ENCODE measurements at places on chromosomes 16 and 17.

GRCh38 chr17:47813512-47814031, 8.0 kb downstream of the OSBPL7 start:
- DNase-seq, result no peak

GRCh38 chr16:19846436-19846835, 38.2 kb downstream of the GPRC5B start:
- no peak for DNase-seq

GRCh38 chr17:28573040-28573380, 1.7 kb upstream of the PIGS start:
- DNase-seq, result no peak

GRCh38 chr17:31541559-31541958, 150.1 kb downstream of the RAB11FIP4 start:
- DNase-seq, result no peak

- DNase-seq, result no peak
Measured at GRCh38 chr17:15340966-15341365, 431 bp downstream of the TEKT3 start.

DNA sequence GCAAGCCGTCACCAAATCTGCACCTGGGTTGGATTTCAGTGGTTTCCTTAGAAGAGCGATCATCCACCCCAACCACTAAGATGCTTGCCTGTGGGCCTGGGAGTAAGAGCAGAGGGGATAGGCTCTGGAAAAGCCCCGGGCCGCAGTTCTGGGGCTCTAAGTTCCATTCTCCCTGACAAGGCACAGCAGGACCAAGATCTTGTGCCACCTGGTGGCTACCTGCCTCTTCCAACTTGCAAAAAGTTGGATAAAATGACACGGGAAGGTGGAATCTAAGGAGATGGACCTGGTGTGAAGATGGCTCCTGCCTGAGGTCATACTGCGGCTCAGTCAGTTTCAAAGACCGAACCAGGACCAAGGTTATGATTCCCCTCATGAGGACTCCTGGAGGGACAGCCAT, 42.3 kb downstream of the ABCC12 start:
- no peak for DNase-seq

- no peak for DNase-seq
Measured at GRCh38 chr16:46555951-46556350, 65.2 kb downstream of the SHCBP1 start.

DNA sequence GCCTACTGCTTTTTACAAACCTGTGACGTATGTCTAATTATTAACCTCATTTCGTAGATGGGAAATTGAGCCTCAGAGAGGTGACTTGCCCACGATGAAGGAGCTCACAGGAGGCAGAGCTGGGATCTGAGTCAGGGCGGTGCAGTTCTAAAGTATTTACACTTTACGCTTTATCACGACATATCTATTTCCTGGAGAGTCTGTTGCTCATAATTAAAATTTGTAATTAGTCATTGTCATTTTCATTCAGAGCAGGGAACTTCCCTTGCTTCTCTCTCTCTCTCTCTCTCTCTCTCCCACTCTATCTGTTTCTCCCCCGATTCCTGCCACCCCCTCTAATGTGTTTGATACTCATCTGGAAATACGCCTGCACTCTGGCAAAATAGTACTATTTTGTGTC, 5.9 kb downstream of the SLC5A11 start:
- DNase-seq, result no peak

- DNase-seq, result no peak
Measured at GRCh38 chr17:60422162-60422665, at the start of gene CHCT1. TSS of gene CHCT1 (plus strand) at chr17:60422489. CDS start at chr17:60422593, 104 bp downstream.

DNA sequence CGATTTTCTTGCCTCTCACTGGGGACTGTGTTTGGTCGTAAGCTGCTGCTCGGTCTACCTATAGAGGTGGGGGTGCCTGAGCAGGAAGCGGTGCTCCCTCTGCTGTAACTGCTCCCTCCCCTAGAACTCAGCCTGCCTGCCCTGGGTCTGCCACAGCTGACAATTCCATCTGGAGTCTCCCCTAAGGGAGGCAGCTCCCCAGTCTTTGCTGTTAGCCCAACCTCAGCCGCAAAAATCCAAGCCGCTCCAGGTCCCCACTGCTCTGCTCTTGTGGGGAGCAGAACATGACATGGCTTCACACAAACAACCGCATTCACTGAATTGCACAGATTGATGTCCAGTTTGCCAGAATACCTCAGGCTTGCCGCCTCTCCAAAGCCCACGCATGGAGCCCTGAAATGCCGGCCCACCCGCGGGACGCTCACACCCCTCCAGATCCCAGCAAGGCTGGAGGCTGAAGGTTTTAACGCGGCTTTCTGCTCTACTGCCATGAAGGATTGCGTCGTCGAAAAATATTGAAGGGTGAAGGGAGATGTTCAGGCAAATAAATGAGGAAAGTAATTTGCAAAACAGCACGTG, 221.5 kb upstream of the FOXF1 start:
- DNase-seq, result no peak

DNA sequence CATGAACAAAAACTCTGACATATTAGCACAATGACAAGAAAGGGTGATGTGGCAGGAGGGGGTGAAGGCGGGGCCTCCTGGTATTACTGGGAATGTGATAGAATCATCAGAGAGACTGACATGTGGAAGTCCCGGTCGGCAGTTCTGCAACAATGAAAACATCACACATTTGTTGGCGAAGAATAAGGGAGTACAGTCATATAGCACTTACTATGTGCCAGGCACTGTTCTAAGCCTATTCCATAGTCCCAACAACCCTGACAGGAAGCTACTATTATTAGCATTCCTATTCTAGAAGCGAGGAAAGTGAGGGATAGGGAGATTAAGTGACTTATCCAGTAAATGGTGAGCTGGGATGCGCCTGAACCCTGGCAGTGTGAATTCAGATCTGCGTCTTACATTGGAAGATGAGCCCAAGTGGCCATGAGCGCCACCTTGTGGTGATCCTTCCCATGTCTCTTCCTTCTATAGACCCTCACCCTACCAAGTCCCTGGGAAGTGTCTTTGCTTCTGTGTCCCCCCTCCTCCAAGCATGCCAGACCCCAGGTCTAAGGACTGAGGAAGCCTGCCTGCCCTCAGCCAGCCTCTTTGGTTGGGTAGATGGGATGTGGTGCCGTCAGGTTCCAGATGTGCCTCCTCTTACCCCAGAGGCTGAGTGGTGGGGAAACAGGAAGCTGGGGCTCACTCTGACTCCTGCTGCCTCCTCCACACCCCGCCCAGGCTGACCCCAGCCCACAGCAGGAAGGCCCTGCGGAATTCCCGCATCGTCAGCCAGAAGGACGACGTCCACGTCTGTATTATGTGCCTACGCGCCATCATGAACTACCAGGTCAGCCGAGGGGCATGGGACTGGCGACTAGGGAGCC, 14.0 kb downstream of the FMNL1 start:
- DNase-seq, result peak; percentile 68

- no peak for DNase-seq
Measured at GRCh38 chr16:3063625-3064386, 1.6 kb upstream of the IL32 start.

GRCh38 chr16:23008041-23008440, 141.2 kb downstream of the USP31 start:
- DNase-seq, result no peak

- no peak for DNase-seq
Measured at GRCh38 chr17:7838090-7839075, 4.4 kb downstream of the KDM6B start.

- DNase-seq, result no peak
Measured at GRCh38 chr17:65417406-65418221, 143.8 kb downstream of the AXIN2 start.

GRCh38 chr16:1300664-1301476, 8.6 kb upstream of the UBE2I start:
- DNase-seq, result peak; percentile 55

- DNase-seq, result no peak
Measured at GRCh38 chr17:29049541-29050145, 6.7 kb downstream of the PIPOX start.

DNA sequence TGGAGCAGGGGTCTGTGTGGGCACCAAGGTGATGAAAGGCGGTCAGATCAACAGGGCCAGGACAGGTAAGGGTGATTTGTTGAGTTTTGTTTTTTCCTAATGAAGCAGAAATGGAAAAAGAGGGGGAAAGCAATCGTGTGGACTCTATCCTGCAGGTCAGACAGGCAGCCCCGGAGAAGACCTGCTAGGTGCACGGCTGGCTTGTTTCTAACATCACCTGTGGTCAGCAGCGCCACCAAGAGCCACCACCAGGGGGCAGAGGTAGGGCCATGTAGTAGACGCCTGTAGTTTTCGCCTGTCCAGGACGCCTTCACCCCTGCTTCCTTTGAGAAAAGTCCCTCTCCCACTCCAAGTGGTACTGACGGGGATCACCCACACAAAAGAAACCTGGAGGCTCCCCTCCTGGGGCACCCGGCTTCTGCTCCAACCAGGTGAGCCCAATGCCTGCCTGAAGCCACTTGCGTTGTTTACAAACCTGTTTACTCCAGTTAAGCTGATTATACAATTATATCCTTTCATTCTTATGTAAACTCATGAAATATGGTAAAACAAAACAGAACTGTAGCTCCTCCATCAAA, 54.2 kb upstream of the SEC14L1 start:
- DNase-seq, result peak; percentile 58

DNA sequence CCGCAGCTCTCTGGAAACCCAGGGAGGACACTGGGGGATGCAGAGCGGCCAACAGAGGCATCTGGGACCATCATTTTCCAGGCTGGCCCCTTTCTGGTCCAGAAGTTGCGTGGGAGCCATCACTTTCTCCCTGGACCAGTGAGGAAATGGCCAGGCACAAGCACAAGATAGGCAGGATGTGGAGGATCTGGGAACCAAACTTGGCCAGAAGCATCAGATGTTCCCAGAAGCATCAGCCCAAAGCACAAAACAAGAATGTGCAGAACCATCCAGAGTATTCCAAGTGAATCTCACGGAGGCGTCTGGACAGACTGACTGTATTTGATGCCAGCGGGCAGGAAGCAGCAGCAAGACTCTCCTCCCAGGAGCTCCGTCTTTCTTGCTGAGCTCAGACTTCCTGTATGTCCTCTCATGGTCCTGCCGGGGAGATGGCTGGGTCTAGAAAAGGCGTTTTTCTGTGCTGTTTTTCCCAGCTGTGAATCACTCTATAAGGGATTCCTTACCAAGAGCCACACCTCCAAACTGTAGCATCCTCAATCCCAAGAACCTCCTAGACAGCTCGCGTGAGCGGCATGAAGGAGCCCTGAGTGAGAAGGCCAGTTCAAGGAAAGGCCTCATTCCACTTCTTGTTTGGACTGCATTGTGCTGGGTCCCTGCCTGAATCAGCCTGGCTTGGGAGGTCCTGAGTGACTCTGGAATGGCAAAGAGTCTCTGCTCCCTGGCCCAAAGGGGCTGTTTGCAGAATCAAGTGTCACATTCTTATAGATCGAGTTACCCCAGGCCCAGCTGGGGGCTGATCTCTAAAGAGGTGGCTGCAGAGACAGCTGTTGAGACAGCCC, 49.5 kb upstream of the MTSS2 start:
- DNase-seq, result no peak
